ENCODE measurements at places on chromosomes 5 and 9.
A peak's percentile ranks its signal among the peaks of the same experiment; 100 is the strongest.

DNA sequence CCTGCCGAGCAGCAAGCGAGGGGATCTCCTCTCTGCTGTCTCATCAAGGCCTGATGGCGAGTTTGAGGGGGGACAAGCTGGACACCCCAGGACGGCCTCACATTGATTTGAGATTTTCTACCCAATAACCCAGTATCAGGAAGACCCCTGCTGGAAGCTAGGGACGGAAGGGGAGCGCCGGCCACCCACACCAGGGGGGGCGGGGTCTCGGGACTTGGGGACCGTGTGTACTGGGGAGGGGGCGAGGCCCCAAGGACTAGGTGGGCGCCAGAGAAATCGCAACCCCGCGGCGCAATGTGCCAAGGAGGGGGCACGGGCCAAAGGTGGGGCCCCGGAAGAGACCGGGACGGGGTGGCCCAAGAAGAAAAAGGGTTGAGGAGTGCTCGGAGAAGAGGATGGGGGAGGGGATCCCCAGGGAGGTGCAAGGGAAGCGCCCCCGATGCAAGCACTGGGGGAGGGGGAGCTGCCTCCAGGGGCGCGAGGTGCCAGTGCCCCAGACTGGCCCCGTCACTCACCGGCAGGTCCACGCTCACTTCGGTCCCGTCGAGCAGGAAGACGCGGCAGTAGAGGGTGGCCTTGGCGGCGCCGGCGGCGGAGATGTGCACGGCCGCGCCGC, 1.1 kb downstream of the EPB41L4B start:
- no peak for DNase-seq

DNA sequence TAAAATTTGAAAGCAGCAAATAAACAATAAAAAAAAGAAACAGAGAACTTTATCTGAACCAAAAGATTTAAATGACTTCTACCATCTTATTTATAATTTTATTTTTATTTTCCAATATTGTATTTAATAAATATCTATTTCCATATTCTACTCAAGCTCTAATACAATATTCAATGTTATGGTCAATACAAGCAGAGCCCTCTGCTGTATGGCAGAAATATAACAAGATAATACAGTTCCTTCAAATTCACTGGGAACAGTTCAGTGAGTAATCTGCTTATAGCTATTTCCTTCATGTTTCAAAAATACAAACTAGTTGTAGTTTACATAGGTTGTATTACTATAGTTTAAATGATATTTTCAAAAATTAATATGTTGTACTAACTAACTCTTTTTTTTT, 332.7 kb downstream of the PRDM9 start:
- DNase-seq: no peak

DNA sequence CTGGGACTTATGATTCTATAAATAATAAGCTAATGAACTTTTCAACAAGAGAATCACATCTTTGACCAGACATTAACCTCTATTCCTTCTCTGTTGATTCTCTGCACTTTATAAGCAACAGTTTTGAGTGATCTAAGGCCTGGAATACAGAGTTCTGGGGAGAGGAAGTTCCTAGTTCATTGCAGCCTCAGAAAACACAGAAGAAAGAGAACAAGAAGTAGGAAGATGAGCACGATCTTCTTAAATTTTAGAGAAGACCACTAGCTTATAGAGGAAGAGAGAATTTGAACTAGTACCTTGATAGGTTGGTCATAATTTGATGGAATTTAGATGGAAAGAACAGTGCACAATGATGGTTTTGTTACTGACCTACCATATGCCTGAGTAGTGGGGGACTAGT, 8.5 kb upstream of the C9orf72 start:
- DNase-seq: no peak

DNA sequence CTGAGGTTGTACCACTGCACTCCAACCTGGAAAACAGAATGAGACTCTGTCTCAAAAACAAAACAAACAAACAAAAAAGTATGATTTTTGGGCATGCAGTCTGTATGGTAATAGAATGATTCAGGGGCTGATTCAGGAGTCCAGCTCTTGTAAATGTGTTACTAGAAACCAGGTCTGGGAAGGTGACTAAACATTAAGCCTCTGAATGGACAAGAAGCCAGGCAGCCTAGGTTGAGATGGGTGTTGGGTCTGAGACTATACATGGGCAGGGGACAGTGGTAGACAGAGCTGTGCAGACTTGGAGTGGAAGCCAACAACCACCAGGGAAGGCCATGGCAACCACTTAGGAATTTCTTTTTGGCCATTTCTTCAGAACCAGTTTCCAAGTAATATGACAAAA, 64.9 kb upstream of the TLE1 start:
- DNase-seq: peak; percentile 60

- DNase-seq: no peak
Observed at GRCh38 chr9:98795295-98795955, 930 bp downstream of the ANKS6 start.

DNA sequence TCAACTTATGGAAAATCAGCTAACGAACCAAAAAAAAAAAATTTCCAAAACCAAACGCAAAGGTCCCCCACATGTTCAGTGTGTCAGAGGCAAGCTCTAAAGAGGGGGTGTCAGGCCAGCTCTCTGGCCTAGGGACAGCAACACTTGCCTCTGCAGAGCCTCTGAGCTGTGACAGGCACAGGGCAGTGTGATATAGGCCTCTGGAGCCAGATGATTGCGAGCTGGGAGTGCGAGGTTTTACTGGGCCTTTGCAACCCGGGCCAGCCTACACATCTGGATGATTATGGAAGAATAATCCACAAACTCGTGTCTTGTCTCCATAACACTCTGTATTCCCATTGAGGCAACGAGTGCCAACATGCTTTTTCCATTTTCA, 67.7 kb upstream of the STC2 start:
- no peak for DNase-seq

DNA sequence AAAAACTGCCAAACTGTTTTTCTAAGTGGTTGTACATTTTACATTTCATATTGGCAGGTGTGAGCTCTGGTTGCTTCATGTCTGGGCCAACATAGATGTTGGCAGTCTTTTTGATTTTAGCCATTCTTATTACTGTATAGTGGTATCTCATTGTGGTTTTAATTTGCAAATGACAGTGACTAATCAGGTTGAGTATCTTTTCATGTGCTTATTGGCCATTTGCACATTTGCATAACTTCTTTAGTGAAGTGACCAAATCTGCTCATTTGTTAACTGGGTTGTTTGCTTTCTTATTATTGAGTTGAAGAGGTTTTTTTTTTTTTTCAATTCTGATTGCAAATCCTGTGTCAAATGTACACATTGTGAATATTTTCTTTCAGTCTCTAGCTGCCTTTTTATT, 36.9 kb upstream of the MSX2 start:
- DNase-seq: no peak

GRCh38 chr5:141787376-141787775, 90.8 kb downstream of the PCDH1 start:
- no peak for DNase-seq

DNA sequence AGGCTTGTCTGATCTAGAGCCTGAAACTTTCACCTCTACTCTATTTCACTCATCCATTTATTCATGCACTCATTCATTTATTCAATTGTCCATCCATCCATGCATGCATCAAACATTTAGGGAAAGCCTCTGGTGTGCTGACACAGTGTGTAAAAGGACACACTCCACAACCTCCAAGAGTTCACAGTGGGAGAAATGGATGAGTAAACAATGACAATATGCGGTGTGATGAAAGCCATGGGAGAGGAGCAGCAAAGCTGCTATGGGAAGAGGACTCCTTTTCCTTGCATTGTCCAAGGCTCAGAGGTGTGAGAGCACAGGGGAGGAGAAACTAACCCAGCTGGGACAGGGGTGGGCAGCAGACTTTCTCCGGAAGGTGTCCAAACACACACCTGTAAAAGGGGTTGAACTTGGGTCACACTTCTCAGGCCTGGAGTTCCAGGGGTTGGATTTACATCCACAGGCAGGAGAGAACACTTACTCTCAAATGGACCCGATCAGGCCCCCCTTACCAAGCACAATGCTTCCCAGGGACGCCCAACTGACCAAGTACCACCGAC, 21.2 kb upstream of the PFDN1 start:
- peak; percentile 79 for DNase-seq

DNA sequence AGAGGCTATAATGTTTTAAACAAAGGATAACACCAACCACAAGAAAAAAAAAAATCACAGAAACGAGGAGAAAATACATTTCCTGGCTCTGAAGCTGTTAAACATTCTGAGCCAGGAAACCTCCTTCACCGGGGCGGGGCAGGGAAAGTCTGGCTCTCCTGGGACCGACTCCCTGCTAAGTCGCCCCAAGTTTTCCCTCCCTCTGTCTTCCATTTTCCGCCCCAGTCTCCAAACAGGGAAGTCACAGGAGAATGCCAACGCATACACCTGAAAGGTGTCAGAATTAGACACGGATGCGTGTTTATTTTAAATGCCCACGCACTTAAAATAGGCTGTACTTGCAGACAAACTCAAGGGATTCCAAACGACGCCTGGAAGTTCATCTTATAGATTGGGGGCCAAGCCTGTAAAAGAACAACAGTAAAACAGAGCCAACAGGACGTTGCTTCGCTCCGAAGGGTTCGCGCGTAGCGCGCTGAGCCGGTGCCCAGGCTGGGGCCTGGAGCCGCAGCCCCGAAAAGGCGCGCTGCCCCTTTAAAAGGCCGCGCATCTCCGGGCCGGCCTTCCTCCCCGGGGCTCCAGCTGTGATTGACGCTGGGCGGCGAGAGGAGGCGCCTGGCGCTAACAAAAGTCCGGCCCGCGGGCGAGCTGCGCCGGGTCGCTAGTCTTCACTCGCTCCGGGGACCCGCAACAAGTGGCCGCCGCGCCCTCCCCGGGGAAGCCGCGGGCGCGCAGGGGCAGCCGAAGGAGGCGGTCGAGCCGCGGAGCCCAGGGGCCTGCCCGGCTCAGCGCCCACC, at the start of gene FBXL7:
TSS of gene FBXL7 (plus strand) at position 653 of the 797 bp plus-strand sequence.
- DNase-seq: peak; percentile 68

- DNase-seq: no peak
Observed at GRCh38 chr9:126885131-126885641, 24.7 kb downstream of the ZBTB34 start.
